ENCODE measurements at places on chromosomes 1 and 21.
A peak's percentile ranks its signal among the peaks of the same experiment; 100 is the strongest.

DNA sequence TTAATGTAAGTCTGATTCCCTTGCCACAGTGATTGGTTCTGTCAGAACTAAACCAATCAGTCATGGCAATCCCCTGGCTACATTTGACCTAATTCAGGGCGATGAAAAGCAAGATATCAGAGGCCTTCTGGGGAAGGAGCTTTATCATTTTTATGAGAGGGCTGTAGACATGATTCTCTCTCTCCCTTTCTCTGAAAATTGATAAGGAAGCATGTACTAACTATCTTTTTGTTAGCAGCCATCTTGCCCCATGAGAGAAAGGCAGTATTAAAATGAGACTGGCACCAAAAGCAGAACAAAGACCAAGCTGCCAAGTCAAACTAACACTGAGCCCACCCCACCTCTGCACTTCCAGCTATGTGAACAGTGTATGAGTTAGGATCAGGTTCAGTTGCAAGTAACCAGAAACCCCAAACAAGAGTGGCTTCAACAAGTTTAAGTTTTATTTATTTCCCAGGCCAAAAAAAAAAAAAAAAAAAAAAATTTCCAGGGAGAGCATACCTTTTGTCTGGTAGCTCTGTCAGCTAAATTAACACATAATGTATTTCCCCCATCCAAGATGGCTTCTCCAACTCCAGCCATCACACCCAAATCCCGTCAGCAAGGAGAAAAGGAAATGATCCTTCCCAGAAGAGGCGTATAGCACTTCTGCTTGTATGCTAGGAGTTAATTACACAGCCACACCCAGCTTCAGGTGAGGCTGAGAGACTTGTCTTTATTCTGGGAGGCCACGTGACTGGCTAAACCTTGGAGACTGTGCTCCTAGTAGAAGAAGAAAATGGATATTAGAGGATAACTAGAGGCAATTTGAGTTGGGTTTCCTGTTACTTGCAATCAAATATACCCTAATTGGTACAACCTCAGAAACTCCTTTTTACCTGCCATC lies 105.8 kb upstream of the RALGPS2 start:
- no peak for DNase-seq

DNA sequence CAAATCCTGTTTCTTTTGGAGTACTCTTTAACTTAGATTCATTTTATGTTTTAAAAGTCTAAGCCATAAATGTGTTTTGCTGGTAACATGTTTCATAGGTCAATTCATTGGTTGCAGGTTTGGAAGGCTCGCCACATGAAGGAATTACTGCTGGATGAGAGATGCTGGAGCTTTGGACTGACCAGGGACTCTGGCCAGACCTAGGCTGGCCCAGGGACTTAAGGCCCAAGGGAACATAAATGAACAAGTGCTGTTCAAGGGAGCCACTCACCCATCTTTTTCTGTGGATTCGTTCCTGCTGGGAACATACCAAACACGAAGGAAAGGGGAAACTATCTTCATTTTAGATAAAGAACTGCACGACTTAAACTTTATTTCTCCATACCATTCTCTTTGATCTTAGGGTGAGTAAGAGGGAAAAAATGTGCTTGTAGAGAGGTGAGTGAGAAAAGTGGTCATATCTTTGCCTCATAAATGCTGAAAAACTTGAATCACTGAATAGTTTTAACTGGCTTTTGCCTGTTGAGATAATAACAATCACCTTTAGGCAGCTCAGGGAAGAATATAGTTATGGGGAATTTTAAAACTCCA lies 15.3 kb upstream of the SHCBP1L start:
- no peak for DNase-seq

GRCh38 chr1:112904071-112904830 lies 51.7 kb downstream of the SLC16A1 start:
- peak; percentile 58 for DNase-seq

- no peak for DNase-seq
Observed at GRCh38 chr1:2250721-2251281, 22.7 kb downstream of the SKI start.

DNA sequence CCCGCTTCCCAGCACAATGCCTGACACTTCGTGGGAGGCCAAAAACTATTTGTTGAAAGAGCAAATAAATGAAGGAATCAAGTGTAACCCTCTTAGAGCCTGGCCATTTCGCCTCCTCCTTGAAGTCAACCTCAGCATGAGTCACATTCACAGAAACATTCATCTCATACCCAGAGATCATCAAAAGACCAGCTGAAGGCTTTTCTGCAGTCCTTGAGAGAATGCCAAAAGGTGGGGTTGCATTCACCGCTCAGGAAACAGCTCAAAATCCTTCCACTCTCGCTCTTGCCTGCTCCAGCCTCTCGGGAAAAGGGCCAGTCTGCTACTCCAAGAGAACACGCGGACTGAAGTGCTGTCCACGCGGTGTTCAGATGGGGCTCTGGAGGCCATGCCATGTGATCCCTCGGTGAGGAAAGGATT lies 90.0 kb downstream of the VWA5B1 start:
- peak; percentile 85 for DNase-seq

- no peak for DNase-seq
Observed at GRCh38 chr1:113199760-113200455, 126.9 kb downstream of the LRIG2 start.

DNA sequence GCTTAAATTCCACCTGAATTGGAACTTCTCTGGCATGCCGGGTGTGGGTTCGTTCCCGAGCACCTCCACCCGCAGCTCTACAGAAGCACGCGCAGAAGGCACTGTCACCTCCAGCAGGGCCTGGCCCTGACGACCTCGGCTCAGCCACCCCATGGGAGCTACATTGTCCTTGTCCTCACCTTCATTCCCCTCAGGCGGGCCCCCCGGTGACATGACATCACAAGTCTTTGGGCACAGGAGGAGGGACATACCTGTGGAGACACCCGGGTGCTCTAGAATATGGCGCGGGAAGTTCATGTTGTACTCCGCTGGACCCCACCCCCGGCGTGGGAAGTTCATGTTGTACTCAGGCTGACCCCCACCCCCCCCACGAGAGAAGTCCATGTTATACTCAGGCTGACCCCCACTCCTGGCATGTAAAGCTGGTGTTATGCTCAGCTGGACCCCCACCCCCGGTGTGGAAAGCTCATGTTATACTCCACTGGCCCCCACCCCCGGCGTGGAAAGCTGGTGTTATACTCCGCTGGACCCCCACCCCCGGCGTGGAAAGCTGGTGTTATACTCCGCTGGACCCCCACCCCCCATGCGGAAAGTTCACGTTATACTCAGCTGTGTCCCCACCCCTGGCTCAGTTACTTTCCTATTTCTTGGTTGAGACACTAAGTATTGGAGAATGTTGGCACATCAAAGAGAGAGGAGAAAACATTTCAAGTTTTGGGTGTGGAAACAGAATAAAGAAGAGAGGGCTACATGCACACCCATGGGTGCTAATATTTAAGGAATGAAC lies 37.6 kb downstream of the UMODL1 start:
- no peak for DNase-seq

- DNase-seq: no peak
Observed at GRCh38 chr1:228314658-228315483, 91.8 kb downstream of the TRIM11 start.

GRCh38 chr1:30465096-30465495 lies 258.3 kb downstream of the MATN1 start:
- DNase-seq: no peak

DNA sequence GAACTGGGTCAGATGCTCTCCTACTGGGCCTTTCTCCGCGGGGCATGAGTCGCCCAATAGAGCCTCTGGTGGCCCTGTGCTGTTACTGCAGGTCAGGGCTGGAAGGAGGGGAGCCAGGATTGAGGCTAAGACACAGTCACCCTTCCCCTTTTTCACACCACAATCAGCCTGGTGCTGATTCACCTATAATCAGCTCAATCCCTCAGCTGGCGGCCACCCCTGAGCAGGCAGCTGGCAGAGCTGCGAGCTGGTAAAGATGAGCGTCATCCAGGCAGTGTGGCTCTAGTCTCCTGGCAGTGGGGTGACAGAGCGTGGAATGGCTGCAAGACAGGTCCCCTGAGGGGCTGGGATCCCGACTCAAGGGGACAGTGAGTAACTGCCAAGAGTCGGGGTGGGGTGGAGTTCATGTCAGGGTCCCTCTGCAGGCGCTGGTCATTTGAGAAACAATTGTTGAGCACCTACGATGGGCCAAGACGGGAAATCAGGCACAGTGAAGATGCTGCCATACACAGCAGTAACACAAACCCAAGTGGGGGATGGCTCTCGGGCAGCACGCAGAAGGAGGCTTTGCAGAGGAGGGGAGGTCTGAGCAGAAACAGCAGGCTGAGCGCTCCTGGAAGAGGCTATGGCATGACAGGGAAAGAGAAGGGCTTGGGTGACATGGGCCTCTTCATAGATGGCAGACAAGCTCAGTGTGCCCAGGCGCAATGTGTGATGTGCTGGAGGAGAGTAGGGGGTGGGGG lies 21.8 kb downstream of the ATF3 start:
- no peak for DNase-seq

- no peak for DNase-seq
Observed at GRCh38 chr1:8516793-8517556, 199.1 kb downstream of the SLC45A1 start.

DNA sequence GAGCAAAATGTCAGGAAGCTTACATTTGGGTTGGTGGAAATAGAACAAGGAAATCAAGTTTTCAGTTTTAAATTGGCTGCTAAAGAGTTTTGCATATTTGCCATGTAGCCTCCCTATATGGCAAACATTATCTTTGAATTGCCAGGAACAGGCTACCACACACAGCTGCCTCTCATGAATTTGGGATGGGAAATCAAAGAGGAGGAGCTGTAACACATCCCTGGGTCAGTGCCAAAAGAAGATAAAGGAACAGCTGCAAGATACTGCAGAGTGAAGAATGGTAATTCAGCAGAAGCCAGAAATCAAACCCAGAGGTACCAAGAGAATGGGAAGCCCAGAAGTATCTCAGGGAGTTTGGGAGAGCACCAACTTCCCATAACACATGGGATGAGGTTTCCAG lies 18.6 kb upstream of the RASAL2 start:
- no peak for DNase-seq

- no peak for DNase-seq
Observed at GRCh38 chr1:235087906-235088305, 40.7 kb downstream of the TOMM20 start.

DNA sequence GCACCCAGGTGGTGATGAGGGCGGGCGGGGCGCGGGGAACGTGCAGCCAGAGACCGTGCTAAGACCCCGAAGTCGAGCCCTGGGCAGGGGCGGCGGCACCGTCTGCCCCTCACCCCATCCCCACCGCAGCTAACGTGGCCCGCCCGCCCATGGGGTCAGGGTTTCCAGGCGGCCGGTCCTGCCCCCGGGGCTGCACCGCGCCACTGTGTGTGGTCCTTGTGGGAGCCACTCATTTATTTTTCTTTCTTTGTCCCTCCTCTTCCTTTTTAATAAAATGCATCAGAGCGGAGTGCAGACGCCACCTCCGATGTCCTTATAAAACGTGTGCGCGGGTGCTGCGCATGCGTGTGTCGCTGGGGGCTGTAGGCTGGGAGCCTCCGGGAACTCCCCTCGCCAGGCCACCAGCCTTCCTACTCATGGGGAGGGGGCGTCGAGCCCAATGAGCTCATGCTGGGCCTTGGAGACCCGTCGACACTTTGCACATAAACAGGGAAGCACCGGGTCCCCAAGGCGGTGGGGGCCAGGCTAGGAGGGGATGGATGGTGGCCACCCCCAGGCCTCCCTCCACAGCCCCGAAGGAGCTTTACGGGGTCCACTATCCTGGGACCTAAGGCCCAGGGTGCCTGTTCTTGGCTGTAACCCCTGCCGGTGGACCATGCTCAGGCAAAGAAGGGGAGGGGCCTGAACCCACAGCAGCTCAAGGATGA lies 59.9 kb downstream of the WNT9A start:
- DNase-seq: no peak

- no peak for DNase-seq
Observed at GRCh38 chr1:78095593-78095992, 49.8 kb downstream of the GIPC2 start.

DNA sequence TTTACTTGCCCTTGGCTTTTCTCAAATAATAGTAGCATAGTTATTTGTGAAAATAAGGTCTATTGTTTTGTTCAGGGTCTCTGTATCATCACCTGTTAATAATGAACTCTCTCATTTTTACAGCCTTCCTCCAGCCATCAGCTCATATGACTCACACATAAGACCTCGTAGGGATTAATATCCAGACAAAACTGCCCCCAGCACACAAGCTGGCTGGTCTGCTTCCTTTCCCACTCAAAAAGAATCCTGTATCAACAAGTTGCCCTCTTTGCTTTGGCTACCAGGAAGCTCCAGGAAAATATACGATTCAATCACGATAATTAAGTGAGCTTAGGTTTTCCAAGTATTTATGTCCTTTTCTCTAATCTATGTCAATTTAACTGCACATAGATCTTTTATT lies 119.2 kb downstream of the DMRTB1 start:
- DNase-seq: no peak

DNA sequence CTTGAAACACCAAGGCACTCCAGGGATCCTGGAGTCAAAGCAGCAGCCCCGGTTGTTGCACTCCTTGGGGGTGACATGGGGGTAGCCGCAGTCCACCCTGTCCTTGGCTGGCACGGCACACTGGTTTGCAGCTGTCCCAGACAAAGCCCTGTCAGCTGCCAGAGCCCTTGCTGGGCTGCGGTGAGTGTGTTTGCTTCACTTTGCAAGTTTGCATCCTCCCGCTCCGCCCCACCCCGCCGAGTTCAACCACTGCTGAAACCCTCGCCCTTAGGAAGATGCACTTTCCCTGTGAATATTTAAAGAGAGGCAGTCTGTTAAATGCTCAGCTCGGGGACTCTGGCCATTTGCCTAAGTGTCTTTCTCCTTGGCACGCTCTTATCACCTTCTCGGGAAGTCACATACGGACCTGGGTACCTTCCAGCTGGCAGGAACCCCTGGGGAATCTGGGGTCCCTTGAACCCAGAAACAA lies 1.7 kb downstream of the TFF3 start:
- DNase-seq: no peak

All from AG04450 (cell line).